Vagina (tissue), 2 donors: ENCODE measurements at places on chromosomes 1 and 21.

DNA sequence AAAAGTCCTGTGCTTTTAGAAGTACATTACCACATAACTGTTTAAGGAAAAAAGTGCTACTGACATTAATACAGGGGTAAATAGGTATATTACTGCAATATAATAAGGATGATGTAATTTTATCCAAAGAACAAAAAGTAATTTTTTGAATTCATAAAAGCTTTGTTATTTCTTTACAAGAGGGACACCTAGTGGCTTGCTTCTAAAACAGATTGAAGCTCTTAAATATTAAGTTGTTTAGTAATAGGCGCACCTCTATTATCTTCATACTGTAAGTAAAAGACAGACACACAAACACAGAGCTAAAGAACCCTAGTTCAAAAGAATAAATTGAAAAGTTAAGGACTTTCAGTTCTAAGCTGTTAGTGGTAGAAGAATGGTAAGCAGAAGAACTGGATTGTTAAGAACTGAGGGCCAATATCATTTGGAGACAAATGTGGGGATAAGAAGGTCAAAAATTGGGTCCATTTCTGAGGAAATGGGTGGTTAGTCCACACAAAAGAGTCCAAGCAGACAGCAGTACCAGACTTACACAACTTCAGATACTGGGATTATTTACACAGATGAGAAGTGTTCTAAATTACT, 15.4 kb downstream of the ZNHIT6 start:
- no peak for DNase-seq

- DNase-seq: no peak
These were observed 11.7 kb downstream of the CHIA start for GRCh38 chr1:111302374-111302773.

DNA sequence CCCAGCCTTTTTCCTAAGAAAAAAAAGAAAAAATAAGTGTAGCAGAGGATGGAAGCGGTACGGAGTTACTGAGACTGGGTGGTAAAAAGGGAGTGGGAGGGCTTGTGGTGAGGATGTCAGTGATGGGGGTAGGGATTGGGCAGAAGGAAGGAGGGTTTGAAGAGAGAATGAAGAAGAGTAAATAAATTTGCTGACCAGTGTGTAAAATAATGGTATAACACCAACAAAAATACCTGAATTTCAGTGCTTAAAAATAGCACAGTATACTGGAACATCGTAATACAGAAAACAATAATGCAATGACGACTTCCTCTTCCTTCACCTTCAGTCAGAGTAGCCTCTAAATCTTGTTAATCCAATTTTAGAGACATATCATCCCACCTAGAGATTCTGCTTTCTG, 18.8 kb upstream of the SYPL2 start:
- no peak for DNase-seq

- DNase-seq: no peak
These were observed 149.5 kb downstream of the NOS1AP start for GRCh38 chr1:162218975-162219374.

GRCh38 chr1:162206749-162207635, 137.5 kb downstream of the NOS1AP start:
- no peak for DNase-seq

GRCh38 chr1:82762829-82763532, 962.2 kb downstream of the ADGRL2 start:
- no peak for DNase-seq
